ENCODE measurements at places on chromosomes 4 and X.

GRCh38 chrX:69185886-69186285, 20.6 kb upstream of the PJA1 start:
- DNase-seq = no peak

- DNase-seq = no peak
These were observed 4.5 kb downstream of the SNX25 start for GRCh38 chr4:185213877-185214276.

DNA sequence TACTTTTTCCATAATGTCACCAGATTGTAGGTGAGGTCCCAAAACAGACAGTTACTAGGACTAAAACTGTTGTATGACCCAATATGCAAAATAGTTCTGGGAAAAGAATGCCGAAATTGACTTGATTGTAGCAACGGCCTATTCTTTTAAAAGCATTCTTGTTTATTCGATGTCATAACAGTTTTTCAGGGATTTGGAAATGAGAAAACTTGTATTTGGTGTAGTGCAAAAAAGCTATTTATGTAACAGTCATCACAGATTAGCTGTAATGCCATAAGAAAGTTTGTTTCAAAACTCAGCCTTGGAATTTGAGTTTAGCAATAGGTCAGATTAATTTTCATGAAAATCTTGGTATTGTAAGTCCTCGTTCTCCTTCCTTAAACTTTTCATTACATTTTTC, 69.2 kb upstream of the DIAPH2 start:
- DNase-seq = no peak

DNA sequence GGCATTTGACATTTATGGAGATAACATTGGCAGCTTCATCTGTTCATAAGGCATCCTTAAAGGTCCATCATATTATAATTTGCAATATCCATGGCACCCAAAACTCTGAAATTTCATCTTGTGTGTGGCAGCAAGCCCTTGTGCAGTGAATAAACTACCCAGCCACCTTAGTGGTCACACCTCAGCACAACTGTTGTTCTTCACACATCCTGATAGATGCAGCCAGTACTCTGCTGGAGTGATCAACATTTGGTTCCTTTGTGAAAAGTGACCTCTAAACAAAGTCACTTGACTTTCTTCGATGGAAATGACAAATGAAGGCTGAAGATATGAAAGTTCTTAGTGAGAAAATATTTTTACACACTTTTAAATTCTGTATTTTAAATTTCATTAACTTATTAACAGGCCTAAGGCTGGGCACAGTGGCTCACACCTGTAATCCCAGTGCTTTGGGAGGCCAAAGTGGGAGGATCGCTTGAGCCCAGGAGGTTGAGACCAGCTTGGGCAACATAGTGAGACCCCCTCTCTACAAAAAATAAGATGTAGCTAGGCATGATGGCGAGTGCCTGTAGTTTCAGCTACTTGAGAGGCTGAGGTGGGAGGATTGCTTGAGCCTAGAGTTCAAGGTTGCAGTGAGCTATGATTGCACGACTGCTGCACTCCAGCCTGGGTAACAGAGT, 161.4 kb downstream of the SPRY1 start:
- no peak for DNase-seq

DNA sequence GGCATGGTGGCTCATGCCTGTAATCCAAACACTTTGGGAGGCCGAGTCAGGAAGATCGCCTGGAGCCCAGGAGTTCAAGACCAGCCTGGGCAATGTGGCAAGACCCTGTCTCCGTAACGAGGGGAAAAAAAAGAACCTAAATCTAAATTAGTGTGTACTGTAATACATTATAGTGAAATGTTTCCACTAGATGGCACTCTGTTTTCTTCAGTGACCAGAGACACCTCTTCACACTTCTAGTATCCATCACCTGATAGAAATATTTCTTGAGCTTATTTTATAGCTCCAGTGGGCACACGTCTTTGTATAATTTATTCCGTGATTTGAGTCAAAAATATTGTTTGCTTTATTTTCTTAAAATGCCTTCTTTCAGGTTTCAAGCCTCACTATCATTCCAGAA, 600.9 kb upstream of the DIPK2B start:
- DNase-seq = no peak

- DNase-seq = no peak
These were observed 13.7 kb upstream of the KLHL5 start for GRCh38 chr4:39048311-39048710.

DNA sequence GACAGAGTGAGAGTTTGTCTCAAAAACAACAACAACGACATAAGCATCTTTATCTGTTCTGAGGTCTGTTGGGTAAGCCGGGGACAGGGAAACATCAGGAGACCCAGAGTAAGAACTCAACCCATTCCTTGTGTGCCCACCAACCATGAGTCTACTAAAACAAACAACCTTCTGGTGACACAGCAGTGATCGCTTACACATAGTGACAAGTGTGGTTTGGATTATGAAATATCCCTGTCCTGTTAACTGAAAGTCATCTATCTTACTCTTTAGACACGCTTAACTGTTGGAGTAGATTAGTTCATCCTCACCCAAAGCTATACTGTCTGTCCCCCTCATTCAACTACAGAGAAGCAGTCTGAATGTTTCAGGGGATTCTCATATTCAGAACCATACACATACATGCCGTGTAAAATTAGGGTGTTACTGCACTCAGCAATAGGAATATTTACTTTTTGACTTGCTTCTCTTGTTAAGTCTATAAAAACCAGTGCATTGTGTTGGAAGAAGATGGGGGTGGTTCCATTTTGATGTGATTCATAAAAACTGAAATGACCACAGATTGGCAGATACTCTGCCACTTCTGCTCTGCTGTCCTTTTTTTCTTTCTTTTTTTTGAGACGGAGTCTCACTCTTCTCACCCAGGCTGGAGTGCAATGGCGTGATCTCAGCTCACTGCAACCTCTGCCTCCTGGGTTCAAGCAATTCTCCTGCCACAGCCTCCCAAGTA, 27.4 kb downstream of the PHKA2 start:
- DNase-seq = no peak

GRCh38 chrX:118558926-118559325, 63.3 kb downstream of the DOCK11 start:
- no peak for DNase-seq

DNA sequence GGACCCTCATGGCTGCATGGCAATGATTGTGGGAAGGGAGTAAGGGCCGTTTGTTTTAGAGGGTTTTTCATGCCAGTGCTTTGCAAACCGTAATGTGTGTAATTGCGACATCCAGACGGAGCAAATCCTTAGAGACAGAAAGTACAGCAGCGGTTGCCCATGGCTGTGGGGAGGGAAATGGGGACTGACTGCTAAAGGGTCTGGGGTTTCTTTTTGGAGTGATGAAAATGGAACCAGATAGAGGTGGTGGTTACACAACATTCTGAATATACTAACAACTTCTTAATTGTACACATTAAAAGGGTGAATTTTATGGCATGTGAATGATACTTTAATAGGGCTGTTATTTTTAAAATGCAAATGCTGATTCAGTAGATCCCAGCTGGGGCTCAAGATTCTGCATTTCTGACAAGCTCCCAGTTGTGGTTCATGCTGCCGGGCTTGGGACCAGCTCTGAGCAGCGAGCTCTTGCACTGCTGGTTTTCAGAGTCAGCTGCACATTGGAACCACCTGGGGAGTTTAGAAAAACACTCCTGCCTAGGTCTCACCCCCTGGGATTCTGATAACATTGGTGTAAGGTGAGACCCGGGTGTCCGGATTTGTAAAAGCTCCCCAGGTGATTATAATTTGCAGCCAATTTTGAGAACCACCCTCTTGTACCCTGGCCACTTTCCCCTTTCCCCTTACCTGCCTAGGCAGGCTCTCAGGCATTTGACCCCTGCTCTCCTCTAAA, 47.7 kb downstream of the PRPS1 start:
- DNase-seq = no peak

DNA sequence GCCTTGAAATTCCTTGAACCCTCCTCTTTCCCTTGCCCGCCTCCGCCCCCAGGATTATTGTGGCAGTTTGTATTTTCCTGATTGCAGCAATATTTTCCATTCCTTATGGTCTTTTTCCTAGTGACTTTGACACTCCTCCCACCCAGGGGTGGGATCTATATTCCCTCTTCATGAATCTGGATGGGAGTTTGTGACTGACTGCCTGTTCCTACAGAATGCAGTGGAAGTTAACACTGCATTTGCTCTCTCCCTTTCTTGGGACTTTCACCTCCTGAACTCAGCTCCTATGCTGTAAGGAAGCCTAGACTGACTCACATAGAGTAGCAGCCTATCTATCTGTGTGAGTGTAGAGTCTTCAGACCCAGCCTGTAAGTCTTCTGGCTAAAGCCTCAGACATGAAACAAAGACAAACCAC, 2.2 kb downstream of the FUNDC2 start:
- no peak for DNase-seq

- no peak for DNase-seq
These were observed 639.7 kb upstream of the AGA start for GRCh38 chr4:178081896-178082295.

- DNase-seq = no peak
These were observed 17.4 kb downstream of the ARHGEF38 start for GRCh38 chr4:105569866-105570236.

DNA sequence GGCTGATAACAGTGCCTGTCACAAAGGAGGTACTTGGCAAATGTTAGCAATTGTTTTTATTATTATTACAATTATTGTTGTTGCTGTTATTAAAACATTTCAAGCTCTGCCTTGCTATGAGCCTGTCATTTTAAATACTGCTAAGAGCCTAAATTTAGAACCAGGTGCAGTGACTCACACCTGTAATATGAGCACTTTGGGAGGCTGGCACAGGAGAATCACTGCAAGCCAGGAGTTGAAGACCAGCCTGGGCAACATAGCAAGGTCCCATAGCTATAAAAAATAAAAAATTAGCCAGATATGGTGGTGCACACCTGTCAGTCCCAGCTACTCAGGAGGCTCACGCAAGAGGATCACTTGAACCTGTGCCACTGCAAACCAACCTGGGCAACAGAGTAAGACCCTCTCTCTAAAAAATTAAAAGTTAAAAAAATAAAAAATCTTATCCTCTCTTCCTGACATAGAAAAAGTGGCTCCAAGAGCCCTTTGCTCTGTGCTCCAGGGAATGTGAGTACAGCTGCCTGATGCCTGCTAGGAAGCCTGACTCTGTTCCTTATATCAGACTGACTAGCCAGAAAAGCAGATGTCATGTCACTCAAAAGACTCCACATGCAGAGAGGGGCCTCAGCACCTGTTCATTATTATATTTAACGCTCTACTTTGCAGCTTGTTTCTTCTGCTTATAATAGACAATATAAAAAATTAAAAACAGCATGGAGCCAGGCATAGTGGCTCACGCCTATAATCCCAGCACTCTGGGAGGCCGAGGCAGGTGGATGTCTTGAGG, 234.0 kb downstream of the OPHN1 start:
- DNase-seq = no peak

GRCh38 chr4:83489711-83490326, 4.9 kb upstream of the ABRAXAS1 start:
- no peak for DNase-seq

DNA sequence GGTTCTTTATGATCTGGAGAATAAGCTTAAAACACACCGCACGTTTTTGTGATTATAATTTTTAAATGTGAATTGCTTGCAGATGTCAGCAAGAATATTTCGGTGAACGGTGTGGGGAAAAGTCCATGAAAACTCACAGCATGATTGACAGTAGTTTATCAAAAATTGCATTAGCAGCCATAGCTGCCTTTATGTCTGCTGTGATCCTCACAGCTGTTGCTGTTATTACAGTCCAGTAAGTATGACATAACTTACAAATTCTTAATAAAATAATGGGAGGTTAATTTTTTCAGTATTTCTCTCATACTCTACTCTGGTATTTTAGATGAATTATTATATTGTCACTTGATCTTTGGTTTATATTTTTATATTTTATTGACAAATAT, 5.4 kb downstream of the AREG start:
- DNase-seq = no peak

GRCh38 chr4:100738196-100739165, 220.7 kb upstream of the EMCN start:
- DNase-seq = no peak

GRCh38 chr4:99084595-99084994, 4.0 kb downstream of the ADH5 start:
- no peak for DNase-seq

DNA sequence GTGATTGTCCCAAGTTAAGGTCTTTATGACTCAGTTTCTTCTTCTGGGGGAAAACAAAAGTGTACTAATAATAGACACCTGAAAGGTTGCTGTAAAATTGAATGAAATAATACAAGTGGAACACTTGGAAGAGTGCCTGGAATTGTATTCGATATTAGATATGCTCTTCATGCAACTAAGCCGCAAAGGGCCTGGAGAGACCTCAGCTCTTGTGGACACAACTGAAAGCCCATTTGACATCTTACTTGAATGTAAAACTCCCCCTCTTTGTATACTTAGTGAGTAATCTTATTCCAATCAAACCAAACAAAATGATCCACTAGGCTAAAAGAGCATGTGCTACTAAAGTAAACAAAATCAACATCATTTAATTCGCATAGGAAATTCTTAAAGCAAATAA, 511 bp upstream of the MAP9 start:
- DNase-seq = no peak

- DNase-seq = no peak
These were observed 342.7 kb downstream of the GALNTL6 start for GRCh38 chr4:172155838-172156345.

GRCh38 chr4:81196126-81196650, 18.8 kb downstream of the PRKG2 start:
- no peak for DNase-seq

GRCh38 chr4:152325831-152326230, 210.1 kb downstream of the FBXW7 start:
- DNase-seq = no peak

DNA sequence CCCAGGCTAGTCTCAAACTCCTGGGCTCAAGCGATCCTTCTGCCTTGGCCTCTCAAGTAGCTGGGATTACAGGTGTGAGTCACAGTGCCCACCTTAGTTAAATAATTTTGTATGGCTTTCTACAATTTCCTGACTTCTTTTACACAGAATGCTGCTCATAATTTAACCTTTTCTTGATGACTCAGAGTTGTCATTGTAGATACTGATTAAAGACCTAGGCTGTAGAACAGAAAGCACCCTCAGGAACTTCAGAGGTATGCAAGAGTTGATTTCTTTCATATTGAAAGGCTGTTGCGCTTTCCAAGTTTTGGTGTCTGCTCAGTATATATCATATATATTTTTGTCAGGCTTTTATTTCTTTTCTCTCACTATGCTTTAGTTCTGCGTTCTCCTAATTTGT, 21.1 kb upstream of the GPR34 start:
- no peak for DNase-seq

GRCh38 chr4:81256059-81256970, 41.3 kb upstream of the PRKG2 start:
- no peak for DNase-seq

GRCh38 chrX:21126661-21127060, 247.6 kb upstream of the CNKSR2 start:
- DNase-seq = no peak
